ENCODE measurements at places on chromosomes 5 and 9.

GRCh38 chr5:58185801-58186200 is 274.1 kb downstream of the PLK2 start:
- DNase-seq, result no peak

- no peak for DNase-seq
These were observed 25.0 kb downstream of the LPAR1 start for GRCh38 chr9:111013250-111013649.

GRCh38 chr5:43412156-43412555 is at the start of gene CCL28:
Gene CCL28, minus strand, starts transcription at chr5:43412391. Its CDS starts 75 bp downstream, at chr5:43412316.
- no peak for DNase-seq

DNA sequence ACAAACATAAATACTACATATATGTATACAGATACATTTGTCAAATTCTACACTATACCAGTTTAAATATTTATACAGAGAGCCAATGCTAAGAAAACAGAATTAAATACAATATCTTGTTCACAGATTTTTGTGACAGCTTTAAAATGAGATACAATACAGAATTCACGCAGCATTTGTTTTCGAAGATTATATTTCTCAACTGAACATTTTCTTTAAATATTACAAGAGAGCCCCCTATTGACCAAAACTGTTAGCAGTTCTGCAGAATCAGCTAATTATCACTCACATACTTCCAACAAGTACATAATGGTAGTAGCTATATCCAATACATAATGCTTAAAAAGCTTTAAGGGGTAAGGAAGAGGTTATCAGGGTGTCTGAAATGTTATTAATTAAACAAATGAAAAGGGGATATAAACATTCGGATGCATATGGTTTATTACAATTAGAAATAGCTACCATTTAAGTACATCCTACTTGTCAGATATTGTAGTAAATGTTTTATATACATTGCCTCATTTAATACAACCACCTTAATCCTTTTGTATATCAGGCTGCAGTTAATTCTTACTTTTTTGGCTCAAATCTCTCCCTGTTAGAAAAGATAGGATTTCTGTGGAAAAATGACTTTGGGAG is 31.7 kb downstream of the ZDHHC21 start:
- no peak for DNase-seq

- DNase-seq, result no peak
These were observed 3.2 kb downstream of the ZNF131 start for GRCh38 chr5:43123887-43124286.

DNA sequence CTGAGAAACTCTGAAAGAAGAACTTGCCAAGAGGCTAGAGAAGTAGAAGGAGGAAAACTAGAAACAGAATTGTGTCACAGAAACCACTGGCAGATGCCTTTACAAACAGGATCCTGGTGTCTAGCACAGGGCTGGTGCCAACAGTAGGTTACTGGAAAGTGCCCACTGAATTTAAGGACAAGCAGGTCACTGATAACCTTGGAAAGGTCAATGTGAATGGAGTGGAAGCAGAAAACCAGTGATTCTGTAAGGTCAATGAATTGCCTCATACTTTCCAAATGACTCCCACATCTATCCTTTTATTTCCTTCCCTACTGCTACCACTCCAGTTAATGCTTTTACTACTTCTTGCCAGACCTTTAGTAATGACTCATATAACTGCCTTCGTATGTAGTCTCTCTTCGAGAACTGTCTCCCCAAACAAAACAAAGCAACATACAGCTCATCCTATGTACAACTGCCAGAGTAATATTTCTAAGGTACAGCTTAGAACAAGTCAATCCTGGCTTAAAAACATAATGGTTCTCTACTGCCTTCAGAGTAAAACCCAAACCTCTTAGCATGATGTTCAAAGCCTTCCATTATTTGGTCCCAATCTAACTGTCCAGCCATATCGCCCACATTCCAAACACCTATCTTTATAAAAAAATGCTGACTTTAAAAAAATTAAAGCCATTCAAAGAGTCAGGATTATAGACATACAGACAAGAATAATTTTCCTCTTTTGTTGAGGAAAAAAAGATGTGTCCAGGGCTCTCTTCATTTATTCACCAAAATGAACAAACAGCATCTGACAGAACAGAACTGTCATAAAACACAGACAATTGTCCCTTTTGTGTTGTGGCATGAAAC is 52.5 kb downstream of the NR3C1 start:
- DNase-seq, result no peak

GRCh38 chr5:126848253-126848652 is 71.3 kb downstream of the LMNB1 start:
- no peak for DNase-seq

GRCh38 chr9:37452611-37453010 is 12.6 kb downstream of the ZBTB5 start:
- no peak for DNase-seq

DNA sequence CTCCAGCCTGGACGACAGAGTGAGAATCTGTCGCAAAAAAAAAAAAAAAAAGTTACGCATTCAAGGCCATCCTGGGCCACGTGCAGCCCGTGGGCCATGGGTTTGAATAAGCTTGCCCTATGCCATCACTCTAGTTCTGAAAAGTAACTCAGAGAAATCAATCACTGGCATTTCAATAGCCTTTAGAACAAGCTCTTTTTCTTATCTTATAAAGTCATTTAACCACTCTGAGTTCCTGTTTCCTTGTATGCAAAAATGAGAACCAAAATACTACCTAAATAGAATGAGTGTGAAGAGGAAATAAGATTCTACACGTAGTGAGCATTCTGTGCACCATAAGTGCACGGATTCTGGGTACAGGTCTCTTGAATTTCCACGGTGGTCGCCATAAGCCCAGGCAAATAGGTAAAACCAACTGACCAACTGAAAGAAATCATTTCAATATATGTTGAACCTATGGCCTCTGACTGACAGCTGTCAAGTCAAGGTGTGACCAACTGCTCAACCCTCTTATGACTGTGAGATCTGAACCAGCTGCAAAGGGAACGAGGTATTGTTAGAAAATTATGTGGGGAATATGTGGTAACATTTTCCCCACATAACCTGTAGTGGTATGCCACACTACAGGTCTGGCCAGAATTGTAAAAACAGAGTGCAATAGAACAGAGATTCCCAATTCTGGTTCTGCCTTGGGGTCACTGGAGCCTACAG is 143.9 kb upstream of the LHFPL2 start:
- no peak for DNase-seq

GRCh38 chr9:118651511-118651910 is 717.7 kb downstream of the BRINP1 start:
- no peak for DNase-seq

- DNase-seq, result no peak
These were observed 4.5 kb downstream of the EBF1 start for GRCh38 chr5:159095151-159095721.

- DNase-seq, result no peak
These were observed 34.1 kb downstream of the ZNF483 start for GRCh38 chr9:111559000-111559610.

GRCh38 chr5:52455920-52456319 is 331.8 kb upstream of the ITGA1 start:
- no peak for DNase-seq

GRCh38 chr5:135020111-135020895 is 13.7 kb downstream of the PITX1 start:
- DNase-seq, result no peak

GRCh38 chr5:32299059-32299677 is 13.6 kb downstream of the MTMR12 start:
- DNase-seq, result no peak

- DNase-seq, result no peak
These were observed 146.4 kb downstream of the EGFLAM start for GRCh38 chr5:38404667-38405276.

DNA sequence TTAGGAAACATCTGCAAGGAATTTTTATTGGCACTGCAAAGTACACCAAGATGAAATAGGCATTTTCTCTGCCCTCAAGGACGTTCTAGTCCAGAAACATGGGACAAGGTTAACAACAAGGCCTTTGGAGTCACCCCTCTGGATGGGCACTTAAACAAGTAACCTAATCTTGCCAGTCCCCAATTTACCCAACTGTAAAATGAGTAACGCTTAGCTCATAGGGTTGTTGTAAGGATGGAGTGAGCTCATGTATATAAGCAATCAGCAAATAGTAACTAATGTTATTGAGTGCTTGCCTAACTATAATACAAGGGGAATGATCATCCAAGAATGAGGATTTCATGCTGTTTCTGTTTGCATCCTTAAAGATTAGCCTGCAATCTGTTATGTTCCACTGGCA is 189.3 kb downstream of the PAPPA start:
- DNase-seq, result no peak

GRCh38 chr5:111942661-111943401 is 185.8 kb upstream of the NREP start:
- DNase-seq, result no peak

DNA sequence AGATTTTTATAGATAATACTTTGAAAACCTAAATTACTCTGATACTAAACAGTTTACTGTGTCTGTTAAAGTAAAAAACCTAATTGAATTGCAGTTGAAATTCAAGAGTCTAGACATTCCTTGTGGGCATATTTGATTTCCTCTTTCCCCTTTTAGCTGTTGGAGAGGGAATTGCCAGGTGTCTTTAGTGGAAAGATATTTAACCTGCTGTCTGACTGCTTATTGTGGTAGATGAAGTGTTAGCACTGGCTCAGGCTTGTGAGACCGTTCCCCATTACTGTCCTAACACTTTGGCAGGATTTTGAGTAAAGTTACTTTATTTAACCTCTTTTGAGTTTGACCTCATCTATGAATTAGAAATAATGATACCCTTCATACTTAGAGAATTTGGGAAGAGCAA is 16.4 kb downstream of the MAP3K1 start:
- no peak for DNase-seq

DNA sequence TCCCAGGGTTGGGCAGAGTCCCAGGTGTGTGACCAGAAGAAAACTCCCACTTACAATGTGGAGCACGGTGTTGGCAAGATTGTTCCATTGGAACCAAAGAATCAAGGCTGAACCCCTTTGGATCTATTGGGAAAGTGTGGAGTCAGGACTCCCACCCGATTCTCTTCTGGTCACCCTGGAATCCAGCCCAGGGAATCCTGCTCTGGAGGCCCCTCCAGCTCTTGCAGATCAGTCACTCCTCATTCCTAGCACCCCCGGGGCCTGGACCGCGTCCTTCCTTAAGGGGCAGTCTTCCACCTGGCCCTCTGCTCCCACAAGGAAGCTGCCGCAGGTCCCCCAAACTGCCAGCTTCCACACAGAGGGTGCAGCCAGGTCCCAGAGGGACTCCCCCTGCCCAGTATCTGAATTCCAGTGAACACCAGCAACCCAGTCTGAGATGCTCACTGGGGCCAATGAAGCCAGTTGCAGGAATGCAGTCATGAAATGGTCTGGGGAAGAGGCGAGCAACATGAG is 170.1 kb downstream of the GADD45G start:
- no peak for DNase-seq

GRCh38 chr5:170347022-170347567 is 42.1 kb downstream of the KCNMB1 start:
- DNase-seq, result no peak

DNA sequence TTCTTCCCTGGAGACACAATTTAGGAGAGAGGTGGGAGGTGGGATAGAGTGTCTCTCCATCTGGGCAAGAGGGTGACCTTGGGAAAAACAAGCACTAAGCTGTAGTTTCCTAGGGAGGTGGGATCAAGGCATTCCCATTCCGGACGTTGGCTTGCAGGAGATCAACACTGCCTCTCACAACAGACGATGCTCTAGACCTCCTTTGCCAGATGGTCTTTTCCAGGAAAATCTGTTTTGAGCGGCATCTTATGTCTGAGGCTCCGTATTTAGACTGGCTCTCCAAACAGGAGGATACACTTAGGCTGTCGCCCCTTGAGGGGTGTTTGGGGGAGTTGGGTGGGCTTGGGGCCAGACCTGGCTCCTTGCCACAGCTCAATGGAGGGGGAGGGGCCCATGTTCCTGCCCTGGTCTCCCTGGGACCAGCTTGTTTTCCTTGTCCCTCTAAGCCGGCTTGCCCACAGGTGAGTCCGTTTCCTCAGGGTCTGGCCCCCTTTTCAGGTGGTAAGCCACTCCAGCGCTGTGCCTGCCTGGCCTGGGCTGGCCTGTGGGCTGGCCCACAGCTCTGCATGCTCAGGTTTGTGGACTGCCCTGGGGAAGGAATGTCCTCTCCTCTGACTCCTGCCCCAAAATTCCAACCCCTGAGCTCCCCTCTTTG is 2.4 kb downstream of the PSD2 start:
- no peak for DNase-seq

GRCh38 chr9:29826421-29826820 is 2253.1 kb upstream of the C9orf72 start:
- no peak for DNase-seq

DNA sequence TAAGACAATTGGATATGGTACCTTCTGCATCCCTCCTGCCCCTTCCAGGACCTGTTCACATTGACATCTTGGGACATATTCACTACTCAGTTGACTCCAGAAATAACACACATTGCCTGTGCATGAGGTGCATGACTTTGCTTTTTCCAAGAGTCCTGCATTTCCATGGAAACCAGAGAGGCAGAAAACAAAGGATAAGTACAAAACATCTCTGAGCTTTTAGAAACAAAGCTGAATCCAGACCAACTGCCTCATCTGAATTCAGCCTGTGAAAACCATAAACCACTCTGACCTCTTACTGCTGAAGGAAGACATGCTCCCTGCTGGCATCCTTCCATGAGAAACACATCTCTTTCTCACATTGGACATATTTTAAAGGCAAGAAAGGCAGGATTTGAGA is 695.1 kb downstream of the TAF11L14 start:
- DNase-seq, result no peak

DNA sequence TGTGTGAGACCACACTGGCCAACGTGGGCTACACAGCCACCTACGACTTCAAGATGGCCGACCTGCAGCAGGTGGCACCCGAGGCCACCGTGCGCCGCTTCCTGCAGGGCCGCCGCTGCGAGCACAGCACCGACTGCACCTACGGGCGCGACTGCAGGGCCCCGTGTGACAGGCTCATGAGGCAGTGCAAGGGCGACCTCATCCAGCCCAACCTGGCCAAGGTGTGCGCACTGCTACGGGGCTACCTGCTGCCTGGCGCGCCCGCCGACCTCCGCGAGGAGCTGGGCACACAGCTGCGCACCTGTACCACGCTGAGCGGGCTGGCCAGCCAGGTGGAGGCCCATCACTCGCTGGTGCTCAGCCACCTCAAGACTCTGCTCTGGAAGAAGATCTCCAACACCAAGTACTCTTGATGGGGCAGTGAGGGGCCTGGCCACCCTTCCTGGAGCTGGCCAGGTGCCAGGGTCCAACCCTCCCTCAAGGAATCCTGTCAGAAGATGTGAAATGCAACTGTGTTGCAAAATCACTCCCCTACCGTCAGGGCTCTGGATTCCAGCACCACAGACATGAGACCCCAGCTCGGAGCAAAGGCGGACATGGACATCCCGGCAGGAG is 11.1 kb downstream of the DIPK1B start:
- DNase-seq, result no peak

GRCh38 chr9:92327283-92327850 is 1.6 kb downstream of the CENPP start:
- no peak for DNase-seq

DNA sequence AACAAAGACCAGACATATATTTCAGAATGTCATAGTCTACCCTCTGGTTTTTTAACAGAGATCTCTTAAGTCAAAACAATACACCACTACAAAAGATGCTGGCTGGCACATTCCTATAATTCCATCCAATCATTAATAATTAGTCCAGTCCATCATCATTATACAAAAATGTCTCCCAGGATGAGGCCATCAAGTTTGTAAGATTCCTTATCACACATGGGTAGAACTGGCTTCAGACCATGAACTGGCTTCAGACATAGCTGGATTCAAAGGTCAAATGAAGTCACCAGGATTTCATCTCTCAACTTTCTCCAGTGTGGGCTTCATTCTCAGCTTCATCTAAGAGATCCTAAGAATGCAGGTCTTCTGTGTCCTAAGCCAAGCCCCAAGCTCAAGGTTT is 147.1 kb downstream of the ENC1 start:
- no peak for DNase-seq

- no peak for DNase-seq
These were observed 357.6 kb downstream of the ARHGEF28 start for GRCh38 chr5:73983644-73984043.
